Activated CD4-positive, CD25-positive, alpha-beta regulatory T cell (primary cell): ENCODE measurements at places on chromosomes 5 and 9.

GRCh38 chr9:98709968-98710965, 1.5 kb upstream of the GABBR2 start:
- no peak for DNase-seq

DNA sequence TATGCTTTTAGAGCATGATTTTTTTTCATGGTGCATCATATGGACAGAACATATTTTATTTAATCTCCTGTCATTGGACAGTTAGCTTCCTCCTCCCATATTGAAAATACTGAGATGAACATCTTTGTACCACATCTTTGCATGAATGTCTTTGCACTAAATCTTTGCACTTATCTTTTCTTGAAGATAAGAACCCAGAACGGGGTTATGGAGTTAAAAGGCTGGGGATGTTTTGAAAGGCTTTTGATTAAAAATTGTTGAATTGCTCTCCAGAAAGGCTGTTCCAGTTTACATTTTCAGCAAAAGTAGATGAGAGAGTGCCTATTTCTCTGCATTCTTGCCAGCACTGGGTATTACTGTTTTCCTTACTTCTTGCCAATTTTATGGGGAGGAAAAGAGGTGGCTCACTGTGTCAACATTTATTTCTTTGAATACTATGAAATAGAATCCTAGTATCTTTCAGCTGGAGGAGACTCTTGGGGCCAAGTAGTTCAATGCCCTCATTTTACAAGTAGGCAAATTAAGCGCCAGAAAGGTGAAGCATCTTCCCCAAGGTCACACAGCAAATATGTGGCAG, 7.2 kb downstream of the NCS1 start:
- DNase-seq: no peak

DNA sequence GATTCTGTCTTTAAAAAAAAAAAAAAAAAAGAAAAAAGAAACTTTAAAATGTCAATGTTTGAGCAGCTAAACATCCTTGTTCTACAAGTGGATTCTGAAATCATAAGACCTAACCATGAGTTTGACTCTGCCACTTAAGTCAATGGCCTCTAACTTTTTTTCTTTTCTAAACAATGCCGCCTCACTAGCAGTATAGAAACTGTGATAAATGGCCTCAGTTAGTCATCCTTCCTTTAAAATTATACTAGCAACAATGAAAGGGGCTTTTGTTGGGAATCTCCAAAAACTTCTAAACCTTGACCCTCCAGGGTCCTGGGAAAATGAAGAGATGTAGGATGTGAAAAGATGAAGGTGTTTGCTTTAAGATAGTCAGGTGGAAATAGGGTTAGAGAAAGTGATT, 71.1 kb downstream of the FBXL7 start:
- DNase-seq: no peak

GRCh38 chr9:18907927-18908625, 124.9 kb downstream of the SAXO1 start:
- no peak for DNase-seq

- DNase-seq: no peak
These were observed 1.1 kb upstream of the LCN9 start for GRCh38 chr9:135661816-135662560.

GRCh38 chr9:107732781-107733522, 243.4 kb upstream of the KLF4 start:
- no peak for DNase-seq

DNA sequence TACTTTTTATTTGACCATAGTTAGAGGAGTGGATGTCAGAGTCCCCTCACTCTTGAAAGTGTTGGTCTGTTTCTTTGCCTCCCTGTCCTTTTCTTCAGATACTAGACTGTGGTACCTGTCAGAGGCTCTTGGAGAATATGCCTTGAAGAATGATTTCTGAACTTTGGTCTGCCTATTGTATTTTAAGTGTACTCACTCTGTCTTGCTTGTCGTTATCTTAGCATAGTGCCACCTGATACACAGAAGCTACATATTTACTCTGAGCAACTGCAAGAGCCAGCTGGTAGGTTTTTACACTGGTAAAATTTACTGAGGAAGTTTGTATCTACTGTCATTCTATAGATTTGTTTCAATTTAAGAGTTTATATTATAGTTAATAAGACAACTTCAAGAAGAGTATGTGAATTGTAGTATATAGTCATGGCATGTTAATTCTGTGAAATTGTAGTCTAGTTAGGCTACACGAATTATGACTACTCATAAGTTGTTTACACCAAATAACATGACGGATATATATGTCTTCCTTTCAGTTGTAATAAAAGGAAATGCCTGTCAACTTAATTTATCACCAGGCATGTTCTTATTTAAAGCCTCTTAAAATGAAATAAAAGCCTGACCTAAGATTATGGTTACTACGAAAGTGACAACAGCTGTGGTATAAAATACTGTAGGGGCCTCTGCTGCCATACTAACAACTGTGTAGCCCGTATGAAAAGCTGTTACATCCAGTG, 201.7 kb downstream of the KDM4C start:
- no peak for DNase-seq

DNA sequence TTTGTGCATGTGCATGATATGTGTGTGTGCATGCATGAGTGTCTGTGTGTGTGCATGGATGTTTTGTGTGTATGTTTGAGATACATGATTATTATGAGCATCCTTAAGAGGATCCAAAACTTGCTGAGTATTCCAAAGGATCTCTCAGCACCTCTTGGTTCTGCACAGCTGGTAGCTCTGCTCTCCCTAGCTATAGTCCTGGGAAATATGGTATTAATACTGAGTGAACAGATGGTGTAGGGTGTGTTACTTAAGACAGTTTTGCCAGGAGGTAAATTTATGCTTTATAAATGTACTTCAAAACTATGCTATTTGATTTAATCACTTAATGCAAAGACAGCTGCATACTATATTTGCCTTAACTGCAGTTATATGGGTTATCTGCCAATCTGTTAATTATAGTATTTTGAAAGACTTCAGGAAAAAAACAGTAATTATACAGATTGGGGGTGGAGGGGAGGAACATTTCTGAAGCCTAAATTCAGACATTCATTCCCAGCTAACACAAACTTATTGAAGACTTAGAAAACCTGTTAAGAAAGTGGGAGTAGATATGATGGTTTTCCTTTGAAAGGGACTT, 215.5 kb downstream of the MPDZ start:
- no peak for DNase-seq
